T-helper 17 cell (primary cell): ENCODE measurements at places on chromosomes 11 and 22. TPM values are rescaled to one million over a fixed set of nuclear protein-coding genes. Genes with fewer than 3 reads are reported as not detected.

The SCGB2A2 gene
- not detected for total RNA-seq

The DRD4 gene
- 0.89 TPM for total RNA-seq

The RASGRP2 gene
- total RNA-seq = 464 TPM

- H3K27me3 ChIP-seq = no peaks in the 10 kb centered on the region
- no peak overlapping the region for H3K27ac ChIP-seq
- no peak for DNase-seq
- H3K36me3 ChIP-seq = no peaks in the 10 kb centered on the region
These were observed 67.9 kb downstream of the SLC25A17 start for GRCh38 chr22:40751250-40751649.

DNA sequence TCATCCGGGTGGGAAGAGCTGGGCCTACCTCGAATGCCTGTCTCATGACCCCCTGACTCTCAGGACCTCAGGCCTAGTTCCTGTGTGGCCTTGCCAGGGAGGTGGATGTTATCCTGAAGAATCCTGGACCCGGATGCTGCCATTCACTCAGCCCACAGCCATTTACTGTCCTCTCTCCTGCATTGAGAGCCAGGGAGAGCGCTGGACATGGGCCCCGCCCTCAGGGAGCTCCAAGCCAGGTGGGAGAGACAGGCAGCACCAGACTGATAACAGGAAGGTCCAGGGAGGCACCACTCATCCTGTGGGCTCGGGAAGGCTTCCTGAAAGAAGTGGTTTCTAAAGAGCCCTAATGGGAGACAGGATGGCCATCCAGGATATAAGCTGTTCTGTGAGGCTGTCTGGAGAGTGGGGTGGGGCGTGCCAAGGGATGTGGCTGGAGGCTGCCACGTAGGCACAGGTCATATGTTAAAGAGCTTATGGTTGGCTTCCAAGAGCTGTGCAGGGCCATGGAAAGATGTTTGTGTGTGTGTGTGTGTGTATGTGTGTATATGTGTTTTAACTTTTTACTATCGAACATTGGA, 8.6 kb downstream of the SERPINH1 start:
- peak overlapping the region; percentile 37 for H3K27ac ChIP-seq
- H3K4me1 ChIP-seq = no peaks in the 10 kb centered on the region
- H3K4me3 ChIP-seq = no peak overlapping the region
- no peaks in the 10 kb centered on the region for H3K27me3 ChIP-seq
- peaks cover 3% of the 10 kb centered on the region for H3K36me3 ChIP-seq

- H3K4me3 ChIP-seq = no peak overlapping the region
- H3K36me3 ChIP-seq = peaks cover 13% of the 10 kb centered on the region
- no peaks in the 10 kb centered on the region for H3K27me3 ChIP-seq
- H3K27ac ChIP-seq = peak overlapping the region; percentile 53
- H3K4me1 ChIP-seq = peaks cover 5% of the 10 kb centered on the region
These were observed 21.9 kb downstream of the ASCC2 start for GRCh38 chr22:29816128-29816527.

- H3K4me1 ChIP-seq = no peaks in the 10 kb centered on the region
- no peaks in the 10 kb centered on the region for H3K36me3 ChIP-seq
- DNase-seq = no peak
- no peak overlapping the region for H3K4me3 ChIP-seq
These were observed 34.7 kb downstream of the OPCML start for GRCh38 chr11:133497477-133498140.
